ENCODE measurements at places on chromosomes 6 and 20.

- DNase-seq = peak; percentile 78
These were observed at the start of gene OGFR for GRCh38 chr20:62804627-62805154. TSS of gene OGFR (plus strand) at chr20:62804835. CDS start at chr20:62804860, 25 bp downstream.

GRCh38 chr6:131292145-131292938, 157.1 kb downstream of the AKAP7 start:
- no peak for DNase-seq

- DNase-seq = no peak
These were observed 58.6 kb downstream of the TINAG start for GRCh38 chr6:54366667-54367327.

- DNase-seq = no peak
These were observed 446.0 kb downstream of the QKI start for GRCh38 chr6:163860287-163861081.

- DNase-seq = no peak
These were observed 158.7 kb downstream of the TFAP2A start for GRCh38 chr6:10256113-10256690.

- no peak for DNase-seq
These were observed 193.8 kb downstream of the BTBD9 start for GRCh38 chr6:38445925-38446324.

- DNase-seq = no peak
These were observed 44.0 kb upstream of the SPDEF start for GRCh38 chr6:34600101-34600500.

DNA sequence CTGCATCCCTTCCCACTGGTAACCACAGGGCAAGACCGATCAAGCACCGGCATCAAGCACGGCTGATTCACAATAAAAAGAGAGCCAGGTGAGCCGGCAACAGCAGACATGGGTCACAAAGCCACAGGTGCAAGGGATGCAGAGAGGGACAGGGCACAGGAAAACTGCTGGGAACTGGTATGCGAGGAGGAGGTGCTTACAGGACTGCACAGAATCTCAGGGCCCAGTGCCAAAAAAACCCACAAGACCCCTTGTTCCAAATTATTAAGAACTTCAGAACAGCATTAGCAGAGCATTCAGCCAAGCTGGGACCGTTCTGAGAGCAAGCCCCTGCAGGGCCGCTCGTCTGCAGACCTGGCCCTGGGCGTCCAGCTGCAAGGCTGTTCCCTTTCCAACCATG, 35.4 kb downstream of the BFSP1 start:
- no peak for DNase-seq

DNA sequence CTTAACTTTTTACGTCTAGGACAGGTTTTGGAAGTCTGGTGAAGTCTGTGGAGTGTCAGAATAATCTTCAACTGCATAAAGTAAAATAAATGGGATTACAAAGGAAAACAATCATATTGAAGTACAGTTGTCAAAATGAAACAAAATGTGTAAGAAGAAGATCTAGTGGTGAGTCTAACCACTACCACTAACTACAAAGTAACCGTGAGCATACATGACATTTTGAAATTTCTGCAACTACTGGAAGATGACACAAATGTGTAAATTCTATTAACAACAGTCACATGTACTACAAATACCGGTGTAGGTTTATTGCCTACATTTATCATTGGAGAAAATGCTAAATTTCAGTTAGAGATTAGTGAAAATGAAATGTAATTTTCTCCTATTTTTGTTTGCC, 29.7 kb downstream of the VPS52 start:
- DNase-seq = no peak

GRCh38 chr6:137512757-137513605, 18.8 kb upstream of the OLIG3 start:
- DNase-seq = no peak

DNA sequence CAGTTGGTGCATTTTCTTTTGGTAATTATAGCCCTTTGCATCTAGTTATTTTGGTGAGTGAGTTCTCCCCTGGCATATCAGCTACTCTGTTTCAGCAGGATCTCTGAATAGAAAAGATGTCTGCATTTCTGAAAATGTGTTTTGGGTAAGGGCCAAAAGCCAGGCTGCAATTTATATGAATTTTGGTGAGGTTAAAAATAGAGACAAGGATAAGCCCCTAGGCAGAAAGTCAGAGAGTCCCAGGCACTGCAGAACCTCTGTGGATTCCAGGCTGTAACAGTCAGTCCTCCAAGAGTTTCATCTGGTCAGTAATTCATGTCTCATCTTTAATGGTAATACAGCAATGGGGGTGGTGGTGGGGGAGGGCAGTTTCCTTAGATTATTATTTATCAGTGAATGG, 53.0 kb downstream of the HDGFL1 start:
- no peak for DNase-seq

- no peak for DNase-seq
These were observed 267.6 kb upstream of the FAM83B start for GRCh38 chr6:54579011-54579410.
